Stimulated activated CD4-positive, alpha-beta T cell treated with anti-CD3 and anti-CD28 coated beads, Interleukin-2, amount 100 ng/mL, for 24 hours (primary cell): ENCODE measurements at places on chromosomes 6 and 20.

GRCh38 chr20:5148581-5148980, 21.8 kb downstream of the CDS2 start:
- no peak for DNase-seq

DNA sequence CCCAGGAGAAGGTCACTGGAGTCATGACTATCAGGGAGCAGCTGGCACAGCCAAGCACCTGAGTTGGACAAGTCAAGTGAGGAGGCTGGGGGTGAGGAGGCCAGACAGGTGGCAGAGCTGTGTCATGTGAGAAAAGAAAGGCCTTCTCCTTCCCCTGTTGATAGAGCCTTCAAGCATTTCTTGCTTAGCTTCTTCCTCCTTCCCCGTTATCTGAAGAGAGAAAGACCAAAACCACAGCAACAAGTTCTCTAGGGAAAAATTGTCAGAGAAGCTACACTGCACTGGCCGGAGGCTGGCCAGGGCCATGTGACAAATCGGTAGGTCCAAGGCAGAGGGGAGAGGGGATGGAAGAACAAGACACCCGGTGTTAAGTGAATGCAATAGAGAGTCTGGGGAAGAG, 202.1 kb upstream of the PRDM1 start:
- no peak for DNase-seq

DNA sequence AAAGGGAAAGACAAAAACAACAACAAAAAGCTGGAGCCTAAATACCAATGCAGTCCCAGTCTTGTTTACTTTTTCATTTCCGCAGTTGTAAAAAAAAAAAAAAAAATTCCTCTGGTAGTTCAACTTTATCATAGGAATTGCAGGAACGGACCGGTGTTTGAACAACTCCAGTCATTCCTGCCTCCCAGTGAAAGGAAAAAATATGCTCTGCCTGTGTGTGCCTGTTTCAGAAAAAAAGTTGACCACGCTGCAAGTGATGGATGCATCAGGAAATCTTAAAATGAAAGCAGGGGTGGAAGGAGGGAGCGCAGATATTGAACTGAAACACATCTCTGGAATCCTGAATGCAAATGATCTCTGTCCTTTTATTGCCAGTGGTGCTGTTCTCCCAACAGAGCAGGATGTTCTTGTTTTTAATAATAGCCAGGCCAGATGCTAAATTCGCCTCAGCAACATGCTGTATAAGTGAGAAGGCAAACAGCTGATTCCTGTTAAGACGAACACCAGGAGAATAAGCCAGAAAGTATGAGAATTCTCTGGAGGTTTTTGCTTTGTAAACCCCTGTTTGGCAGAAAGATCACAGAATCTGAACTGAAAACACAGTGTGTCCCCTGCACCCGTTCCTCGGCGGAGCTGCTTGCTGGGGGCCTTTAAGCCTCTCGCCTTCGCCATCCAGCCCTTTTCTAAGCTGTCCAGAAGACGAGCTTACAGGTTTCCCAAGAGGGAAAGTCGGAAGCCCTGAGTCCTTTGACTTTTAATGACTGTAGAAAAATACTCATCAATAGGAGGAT, 178.4 kb upstream of the SUPT3H start:
- no peak for DNase-seq

DNA sequence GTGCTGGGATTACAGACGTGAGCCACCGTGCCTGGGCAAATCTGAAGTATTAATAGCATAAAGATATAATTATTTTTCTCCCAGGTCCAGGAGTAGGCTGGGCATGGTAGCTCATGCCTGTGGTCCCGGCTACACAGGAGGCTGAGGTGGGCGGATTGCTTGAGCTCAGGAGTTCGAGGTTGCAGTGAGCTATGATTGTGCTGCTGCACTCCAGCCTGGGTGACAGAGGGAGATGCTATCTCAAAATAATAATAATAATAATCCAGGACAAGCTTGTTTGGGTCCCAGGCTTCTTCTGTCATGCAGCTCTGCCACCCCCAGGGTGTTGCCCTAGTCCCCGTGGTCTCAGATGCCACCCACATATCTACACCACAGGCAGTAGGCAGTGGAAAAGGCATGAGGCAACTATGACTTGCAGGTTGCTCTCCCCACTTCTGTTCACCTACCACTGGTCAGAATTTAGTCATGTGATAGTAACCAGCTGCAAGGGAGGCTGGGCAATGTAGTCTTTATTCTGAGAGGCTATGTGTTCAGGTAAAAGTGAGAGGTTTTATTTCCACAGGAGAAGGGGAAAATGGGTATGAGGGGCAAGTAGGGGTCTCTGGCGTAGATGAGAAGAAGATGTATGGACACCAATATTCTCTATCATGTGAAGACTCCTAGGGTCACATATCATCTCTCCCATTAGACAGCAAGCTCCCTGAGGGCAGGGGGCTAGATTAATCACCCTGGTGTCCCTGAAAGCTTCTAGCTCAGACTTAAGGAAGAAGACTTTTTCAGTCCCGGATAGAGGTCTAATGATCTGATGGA, 25.7 kb downstream of the TCF15 start:
- no peak for DNase-seq

- DNase-seq = no peak
Observed at GRCh38 chr20:62323980-62324906, 21.4 kb downstream of the ADRM1 start.

- no peak for DNase-seq
Observed at GRCh38 chr6:35586542-35586941, 73.8 kb upstream of the TULP1 start.

- DNase-seq = no peak
Observed at GRCh38 chr6:31870385-31870921, 7.8 kb upstream of the NEU1 start.

DNA sequence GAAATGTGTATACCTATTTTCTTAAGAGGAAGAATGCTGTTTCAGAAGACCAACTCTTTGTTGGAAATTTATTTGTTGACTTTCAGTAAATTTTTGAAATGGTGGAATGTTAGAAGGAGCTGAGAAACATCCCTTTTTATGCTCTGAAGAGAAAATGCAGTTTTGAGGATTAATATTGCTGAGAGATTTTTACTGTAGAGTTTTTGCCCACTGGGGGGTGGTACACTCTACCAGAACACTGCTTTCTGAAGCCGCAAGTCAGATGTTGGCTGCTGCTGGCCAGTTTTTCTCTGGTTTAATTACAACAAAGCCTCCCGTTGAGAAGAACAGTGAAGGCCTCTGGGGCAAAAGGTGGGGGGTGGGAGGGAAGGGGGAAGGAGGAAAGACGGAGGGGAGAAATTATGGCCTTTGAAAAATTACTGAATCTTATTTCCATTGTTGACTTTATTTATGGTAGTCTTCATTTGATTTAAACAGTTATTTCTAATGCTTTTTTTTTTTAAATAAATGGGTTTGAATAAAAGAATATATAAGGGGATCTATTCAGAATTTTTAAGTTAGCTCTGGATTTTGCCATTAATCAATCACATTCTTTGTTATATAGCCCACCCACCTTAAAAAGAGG, 3.0 kb downstream of the FLRT3 start:
- no peak for DNase-seq

DNA sequence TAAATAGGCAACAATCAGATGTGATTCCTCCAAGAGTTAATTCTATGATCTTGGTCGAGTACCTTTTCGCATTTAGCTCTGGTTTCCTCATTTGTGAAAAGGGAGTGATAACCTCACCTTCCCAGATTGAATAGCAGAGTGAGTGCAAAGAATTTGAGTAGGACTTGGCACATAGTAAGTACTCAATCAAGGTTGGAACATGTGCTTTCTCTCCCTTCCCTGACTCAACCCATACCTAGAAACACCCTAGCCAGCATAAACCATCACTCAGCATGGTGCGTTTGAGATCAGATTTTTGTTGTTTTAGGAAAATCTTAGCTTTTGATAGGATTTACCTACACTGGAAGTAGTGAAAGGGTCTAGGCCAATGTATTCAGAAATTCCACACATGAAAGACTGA, 333.4 kb upstream of the NT5E start:
- DNase-seq = no peak

DNA sequence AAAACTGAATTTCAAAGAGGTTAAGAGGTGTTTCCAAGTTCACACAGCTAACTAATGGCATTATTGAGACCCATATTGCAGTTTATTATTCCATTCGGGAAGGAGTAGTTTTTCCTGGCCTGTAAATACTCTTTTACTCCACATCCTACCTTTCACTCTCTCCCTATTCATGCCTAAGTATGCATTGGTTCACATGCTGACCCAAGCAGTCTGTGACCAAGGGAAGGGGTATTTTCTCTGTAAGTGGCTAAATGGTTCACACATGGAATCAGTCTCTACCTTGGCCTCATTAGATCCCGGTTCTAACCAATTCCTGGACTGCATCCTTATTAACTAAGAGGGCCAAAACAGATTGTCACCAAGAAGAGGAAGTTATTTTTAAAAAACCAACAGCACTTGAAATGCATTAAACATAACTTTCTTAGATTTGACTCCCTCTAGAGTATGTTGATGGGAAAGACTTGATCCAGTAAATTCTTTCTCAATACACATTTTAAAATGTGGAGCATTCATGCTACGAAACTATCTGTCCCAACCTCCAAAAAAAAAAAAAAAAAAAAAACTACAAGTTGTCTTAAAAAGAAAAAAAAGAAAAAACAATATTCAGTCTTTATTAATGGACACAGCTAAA, 17.8 kb upstream of the RSPO3 start:
- no peak for DNase-seq

GRCh38 chr6:125906158-125906998, 50.2 kb upstream of the HINT3 start:
- peak; percentile 64 for DNase-seq

DNA sequence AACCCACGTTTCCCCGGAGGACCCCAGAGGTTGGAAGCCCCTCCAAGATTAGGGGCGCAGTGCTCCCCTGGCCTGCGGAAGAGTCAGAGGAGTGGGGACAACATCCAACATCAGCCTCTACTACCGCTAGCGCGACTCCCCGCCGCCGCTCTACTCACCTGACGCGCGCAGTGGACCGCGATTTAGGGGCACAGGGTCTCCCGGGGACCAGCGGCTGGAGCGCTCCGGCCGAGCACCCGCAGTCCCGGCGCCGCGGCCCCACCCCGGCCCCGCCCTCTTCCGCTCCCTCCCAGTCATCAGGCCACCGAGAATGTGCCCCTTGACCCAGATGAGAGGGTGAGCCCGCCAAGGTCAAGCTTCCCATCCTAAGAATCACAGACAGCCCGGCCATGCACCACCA, at the start of gene ZFP57:
Gene ZFP57, minus strand, starts transcription at position 249 of the 400 bp plus-strand sequence. CDS start 4,149 bp downstream, outside the sequence.
- no peak for DNase-seq

DNA sequence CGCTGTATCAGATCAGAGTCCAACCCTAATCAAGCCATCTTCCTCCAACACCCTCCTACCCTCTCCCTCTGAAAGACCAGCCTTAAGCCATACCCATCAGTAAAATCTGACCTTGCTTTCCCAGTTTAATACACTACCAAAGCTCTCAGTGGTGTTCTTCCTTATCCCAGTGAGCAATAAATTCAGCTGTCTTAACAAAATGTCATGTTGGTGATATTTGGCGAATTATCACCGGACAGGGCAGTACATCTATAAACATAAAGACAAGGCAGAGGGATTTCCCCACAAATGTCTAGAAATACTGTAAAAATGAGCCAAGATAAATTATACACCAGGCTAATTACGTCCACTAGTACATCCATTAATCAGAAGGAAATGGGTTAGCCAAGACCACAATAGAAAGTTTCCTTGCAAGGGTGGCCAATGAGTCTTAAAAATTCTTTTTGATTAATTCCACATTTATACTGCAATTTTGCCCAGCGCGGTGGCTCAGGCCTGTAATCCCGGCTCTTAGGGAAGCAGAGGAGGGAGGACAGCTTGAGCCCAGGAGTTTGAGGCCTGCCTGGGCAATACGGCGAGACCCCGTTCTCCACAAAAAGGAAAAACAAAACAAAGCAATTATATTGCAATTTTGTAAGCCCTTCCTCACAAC, 905 bp downstream of the RARS2 start:
- no peak for DNase-seq

GRCh38 chr6:136889271-136890193, 32.6 kb upstream of the SLC35D3 start:
- no peak for DNase-seq

- no peak for DNase-seq
Observed at GRCh38 chr6:51842061-51842803, 245.2 kb downstream of the PKHD1 start.

GRCh38 chr6:47097092-47097945, 55.2 kb upstream of the ADGRF1 start:
- no peak for DNase-seq

GRCh38 chr6:33957131-33957891, 153.5 kb upstream of the MLN start:
- DNase-seq = no peak

DNA sequence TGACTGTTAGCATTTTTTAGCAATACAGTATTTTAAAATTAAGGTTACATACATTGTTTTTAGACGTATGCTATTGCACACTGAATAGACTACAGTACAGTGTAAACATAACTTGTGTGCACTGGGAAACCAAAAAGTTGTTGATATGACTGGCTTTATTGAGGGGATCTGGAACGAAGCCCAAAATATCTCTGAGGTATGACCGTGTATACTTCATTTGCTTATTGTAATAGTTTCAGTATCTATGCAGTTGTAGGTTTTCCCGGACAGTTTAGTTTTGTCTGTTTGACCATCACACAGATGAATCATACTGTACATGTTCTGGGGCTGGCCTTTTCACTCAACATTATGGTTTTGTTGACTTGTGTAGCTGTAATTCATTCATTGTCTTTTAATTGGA, 6.9 kb upstream of the ZBTB12 start:
- DNase-seq = no peak

- no peak for DNase-seq
Observed at GRCh38 chr20:44931911-44932310, 22.1 kb downstream of the PABPC1L start.

GRCh38 chr6:136173519-136174507, 76.3 kb downstream of the MTFR2 start:
- DNase-seq = no peak

- no peak for DNase-seq
Observed at GRCh38 chr6:43833223-43833995, 63.4 kb downstream of the VEGFA start.

DNA sequence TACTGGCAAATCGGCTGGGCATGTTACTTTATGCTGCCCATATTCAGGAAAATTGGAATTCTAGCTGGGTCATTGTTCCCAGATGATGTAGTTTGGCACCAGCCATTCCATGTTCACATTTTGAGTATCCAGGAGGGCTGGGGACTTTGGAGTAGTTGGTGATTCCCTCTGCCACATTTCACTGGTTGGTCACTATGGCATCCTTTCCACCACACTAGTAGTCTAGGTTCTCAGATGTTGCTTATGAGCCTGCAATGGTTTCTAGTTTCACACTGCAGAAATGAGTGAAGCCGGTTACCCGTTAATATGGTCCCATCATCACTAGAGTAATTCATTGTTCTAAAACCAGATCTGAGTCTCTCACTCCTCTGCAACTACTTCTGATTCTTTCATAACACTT, 4.6 kb downstream of the PTPN1 start:
- no peak for DNase-seq

- no peak for DNase-seq
Observed at GRCh38 chr6:109469591-109470189, 13.3 kb downstream of the ZBTB24 start.

GRCh38 chr6:53062169-53062539, 3.0 kb upstream of the FBXO9 start:
- DNase-seq = no peak

DNA sequence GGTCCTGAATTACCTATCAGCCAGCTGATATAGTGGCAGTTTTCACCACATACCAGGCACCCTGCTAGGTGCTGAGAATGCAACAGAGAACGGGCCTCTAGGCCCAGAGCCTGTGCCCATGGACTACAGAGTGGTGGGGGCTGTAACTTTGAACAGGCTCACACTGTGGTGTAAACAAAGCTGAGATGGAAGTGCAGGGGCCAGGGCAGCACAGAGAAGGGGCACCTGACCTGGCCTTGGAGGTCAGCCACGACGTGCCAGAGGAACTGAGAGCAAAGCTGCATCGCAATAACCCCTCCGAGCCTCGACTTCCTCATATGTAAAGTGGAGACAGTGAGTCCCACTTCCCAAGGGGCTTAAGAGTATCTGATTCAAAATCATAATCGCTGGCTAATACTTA, 105.8 kb downstream of the MAFB start:
- no peak for DNase-seq
